ENCODE measurements at places on chromosomes 1 and 21.

DNA sequence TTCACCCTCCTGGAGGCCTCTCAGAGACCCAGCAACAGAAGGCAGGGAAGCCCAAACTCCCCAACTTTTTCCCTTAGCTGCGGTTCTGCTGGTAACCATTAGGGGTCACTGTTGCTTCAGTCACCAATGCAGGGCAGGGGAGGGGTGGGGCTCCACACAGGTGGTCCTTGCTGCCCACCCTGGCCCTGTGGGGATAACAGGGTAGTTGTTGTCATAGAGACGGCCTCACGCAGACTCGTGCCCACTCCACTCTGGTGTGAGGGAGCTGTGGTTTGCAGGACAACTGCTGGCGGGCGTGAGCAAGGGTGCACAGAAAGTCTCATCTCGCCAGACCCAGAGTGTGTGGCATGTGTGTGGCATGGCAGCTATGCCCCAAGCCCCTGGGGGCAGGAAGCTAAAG lies 19.9 kb downstream of the INSRR start:
- peak; percentile 50 for DNase-seq

GRCh38 chr21:38914528-38915293 lies 109.0 kb downstream of the ETS2 start:
- no peak for DNase-seq

GRCh38 chr1:16111771-16112595 lies 38.5 kb upstream of the FAM131C start:
- DNase-seq = no peak

- DNase-seq = no peak
Observed at GRCh38 chr21:26916799-26917198, 50.1 kb downstream of the ADAMTS5 start.

- DNase-seq = no peak
Observed at GRCh38 chr1:212641956-212642355, 33.4 kb downstream of the ATF3 start.

All from endothelial cell (in vitro differentiated cells).